Activated T-helper 1 cell treated with anti-CD3 and anti-CD28 coated beads, Interleukin-2, amount 50 U/mL, for 16 hours (primary cell): ENCODE measurements at places on chromosomes 6 and 20.

DNA sequence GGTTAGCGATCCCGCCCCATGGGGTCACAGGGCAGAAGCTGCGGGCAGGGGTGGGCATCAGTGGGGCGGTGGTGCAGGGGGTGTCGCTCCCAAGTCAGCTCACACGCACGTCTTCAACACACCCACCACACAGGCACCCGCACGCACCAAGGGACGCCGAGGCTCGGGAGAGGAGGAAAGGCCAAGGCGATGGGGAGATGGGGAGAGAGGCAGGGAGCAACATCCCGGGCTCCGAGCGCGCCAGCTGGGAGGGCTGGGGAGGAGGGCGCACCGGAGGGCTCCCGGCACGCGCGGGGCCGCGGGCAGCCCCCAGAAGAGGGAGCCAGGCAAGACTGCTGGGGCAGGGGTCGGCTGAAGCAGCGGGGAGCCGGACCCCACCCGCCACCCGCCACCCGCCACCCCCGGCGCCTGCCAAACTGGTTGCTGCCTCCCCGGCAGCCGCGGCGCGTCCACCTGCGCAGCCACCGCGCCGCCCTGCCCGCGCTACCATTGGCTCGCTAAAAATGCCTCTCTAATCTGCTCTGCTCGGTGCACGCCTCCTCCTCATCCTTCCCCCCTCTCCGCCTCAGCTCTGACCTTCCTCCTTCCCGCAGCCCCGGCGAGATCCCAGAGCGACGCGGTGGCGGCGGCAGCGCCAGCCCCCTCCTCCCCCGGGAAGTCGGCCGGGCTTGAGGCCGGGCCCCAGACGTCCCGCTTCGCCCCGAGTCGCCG is at the start of gene PACSIN1:
TSS of gene PACSIN1 (plus strand) at position 546 of the 711 bp plus-strand sequence. CDS start 60,230 bp downstream, outside the sequence.
- DNase-seq, result no peak

DNA sequence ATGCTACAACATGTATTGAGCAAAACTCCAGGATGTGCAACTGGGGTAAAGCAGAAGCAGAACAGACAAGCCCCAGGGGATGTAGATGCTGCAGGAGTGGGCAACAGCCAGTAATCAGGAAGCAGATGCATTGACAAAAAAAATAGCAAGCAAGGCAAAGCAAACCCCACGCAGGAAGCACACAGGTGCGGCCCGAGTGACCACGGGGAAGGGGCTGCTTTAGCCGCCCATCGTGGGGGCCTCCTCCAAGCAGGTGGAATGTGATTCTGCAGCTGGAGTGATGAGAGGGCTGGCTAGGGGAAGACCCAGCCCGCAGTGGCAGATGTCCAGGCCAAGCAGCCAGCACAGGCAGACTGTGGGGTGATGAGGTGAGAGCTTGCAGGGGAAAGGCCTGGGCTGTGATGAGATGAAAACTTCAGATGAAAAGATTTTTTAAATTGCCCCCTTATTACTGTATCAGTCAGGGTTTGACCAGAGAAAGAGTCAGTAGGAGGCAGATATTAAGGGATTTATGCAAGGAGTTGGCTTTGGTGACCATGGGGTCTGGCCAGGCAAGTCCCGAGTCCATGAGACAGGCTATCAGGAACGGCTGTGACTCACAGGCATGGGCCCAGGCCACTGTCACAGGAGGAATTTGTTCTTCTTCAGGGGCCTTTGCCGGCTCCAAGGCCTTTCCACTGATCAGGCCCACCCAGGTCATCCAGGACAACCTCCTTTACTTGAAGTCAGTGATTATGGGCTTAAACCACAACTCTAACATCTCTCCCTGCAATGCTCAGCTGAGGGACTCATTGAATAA is 207.6 kb downstream of the ANKRD60 start:
- no peak for DNase-seq

DNA sequence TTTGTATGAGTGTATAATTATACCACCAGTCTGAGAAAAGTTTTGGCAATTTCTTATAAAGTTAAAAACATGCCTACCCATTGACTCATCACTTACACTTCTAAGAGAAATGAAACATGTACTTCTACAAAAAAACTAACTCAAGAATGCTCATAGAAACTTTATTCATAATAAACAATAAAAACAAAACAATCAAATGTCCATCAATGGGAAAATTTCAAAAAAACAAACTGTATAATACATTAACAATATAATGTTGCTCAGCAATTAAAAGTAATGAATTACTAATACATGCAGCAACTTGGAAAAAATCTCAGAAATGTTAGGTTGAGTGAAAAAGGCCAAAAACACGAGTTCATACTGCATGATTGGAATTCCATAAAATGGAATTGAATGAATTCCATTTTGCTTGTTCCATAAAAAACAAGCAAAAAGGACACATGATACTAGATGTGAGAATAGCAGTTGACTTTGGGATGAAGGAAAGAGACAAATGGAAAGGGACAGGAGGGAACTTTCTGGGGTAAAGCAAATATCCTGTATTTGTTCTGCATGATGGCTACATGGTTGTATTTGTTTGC is 726.6 kb downstream of the RFPL4B start:
- DNase-seq, result no peak

DNA sequence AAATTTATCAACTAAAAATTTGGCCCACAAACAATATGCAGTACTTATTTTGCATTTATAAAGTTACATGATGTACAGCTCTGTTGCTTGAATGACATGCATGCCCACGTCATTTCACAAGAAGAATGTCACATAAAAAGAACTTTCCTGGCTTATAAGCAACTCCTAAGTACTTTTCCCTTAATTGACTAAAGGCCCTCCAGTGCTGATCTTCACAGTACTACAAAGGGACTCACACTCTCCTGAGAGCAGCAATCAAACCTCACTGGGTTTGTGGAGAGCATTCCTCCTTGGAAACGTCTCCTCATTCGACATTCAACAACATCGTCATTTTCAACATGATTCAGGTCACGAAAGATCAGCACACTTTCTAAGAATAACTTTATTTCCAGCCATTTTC is 111.1 kb downstream of the IPCEF1 start:
- no peak for DNase-seq

DNA sequence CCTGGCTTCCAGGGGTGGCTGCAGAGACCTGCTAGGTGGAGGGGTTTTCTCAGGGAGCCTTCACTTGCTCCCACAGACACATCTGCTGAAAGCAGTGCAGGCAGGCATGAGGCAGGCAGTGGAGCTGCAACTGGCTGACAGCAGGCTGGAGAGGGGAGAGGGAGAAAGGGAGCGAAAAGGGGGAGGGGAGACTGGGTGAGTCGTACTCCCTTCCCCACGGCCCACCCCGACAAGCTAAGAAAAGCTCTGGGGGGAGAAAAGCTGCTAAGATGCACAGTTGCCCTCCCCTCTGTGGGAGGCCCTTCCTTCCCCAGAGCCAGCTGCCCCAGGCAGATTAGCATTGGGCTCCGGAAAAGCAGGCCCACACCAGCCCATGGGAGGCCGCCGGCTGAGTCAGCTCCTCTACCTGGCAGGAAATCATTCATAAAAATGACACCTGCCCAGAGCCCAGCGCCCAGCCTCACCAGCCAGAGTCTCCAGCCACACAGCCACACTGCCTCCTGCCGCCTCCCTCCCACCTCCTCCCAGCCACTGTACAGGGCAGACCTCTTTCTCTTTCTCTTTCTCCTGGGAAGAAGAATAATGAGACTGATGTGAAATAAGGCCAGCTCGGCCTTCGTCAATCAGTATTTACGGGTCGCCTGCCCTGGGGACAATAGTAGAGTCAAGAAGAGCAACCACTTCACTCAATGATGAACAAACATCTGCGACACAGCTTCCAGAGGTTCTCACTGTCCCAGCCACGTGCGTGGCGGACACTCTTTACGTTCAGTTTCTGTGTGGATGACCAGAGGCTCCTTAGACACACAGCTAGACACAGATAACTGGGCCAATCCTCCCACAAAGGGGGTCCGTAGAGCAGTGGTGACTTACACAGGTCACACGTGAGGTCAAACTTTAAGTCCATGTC is 7.7 kb upstream of the C20orf203 start:
- DNase-seq, result no peak

GRCh38 chr20:12928755-12929401 is 79.9 kb upstream of the SPTLC3 start:
- DNase-seq, result no peak

GRCh38 chr6:111210194-111210728 is 123.0 kb downstream of the SLC16A10 start:
- DNase-seq, result no peak

- no peak for DNase-seq
These were observed 49.4 kb downstream of the PIGU start for GRCh38 chr20:34627458-34627857.

DNA sequence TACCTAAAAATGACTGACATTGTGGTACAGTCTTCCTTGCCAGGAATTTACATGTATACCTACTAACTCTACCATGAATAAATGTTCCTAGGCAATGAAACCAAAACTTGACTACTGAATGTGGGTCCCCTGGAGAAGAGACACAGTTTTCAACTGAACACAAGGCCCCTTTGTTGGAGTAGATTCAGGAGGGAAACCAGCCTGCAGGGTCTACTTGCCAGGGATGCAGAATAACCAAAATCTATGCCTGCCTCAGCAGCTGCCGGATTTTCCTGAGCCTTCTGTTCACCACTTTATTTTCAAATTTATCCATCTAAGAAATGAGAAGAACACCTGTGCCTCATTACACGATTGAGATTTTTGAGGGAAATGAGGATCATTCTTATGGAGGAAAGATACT is 211.9 kb downstream of the GRM1 start:
- DNase-seq, result no peak

GRCh38 chr6:38518511-38519304 is 121.0 kb downstream of the BTBD9 start:
- no peak for DNase-seq
